Activated T-helper 1 cell treated with Interleukin-2 at 50 U/mL for 16 hours (primary cell): ENCODE measurements at places on chromosomes 7 and 10.

GRCh38 chr10:36759141-36759805 is 366.1 kb upstream of the ANKRD30A start:
- no peak for DNase-seq

DNA sequence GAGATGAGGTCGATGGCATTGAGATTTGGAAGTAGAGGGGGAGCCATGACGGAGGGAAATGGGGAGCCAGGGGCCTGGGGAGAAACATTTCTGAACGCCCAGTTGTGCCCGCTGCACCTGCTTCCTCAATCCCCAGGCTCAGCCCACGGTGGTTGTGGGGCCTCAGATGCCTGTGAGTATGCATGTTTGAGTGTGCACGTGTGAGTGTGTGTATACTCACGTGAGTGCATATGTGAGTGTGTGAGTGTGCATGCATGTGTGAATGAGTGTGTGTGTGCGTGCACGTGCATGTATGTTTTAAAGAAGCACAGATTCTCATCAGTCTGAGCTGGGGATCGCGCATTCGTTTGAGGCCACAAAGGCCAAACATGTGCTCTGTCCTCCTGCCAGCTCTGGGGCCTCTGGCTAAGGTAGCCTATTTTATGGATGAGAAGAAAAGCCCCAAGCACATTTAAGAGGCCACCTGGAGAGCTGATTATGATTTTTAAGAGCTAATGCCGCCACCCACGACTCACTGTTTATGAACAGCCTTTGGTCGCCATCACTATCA is 154.8 kb downstream of the ARHGAP12 start:
- DNase-seq: no peak

DNA sequence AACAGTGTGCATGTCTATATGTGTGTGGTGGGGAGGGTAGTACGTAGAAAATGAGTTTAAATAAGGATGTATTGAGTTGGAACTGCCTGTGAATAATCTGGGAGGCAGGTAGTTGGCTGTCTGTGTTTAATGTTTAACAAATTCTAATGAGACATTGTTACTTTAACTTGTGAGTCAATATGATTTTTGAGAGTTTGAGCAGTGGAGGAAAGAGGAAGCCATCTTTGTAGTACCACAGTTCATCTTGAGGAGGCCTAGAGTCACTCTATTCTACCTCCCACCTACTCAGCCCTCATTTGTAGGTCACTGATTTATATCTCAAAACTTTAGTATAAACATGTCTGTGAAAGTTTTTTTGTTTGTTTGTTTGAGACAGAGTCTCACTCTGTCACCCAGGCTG is 129.9 kb upstream of the ITGB1 start:
- DNase-seq: no peak

- no peak for DNase-seq
Observed at GRCh38 chr10:89921403-89921802, 220.0 kb downstream of the KIF20B start.

- DNase-seq: no peak
Observed at GRCh38 chr7:78018641-78019446, 220.3 kb downstream of the PHTF2 start.

- DNase-seq: no peak
Observed at GRCh38 chr7:23687011-23687410, 7.0 kb downstream of the FAM221A start.

DNA sequence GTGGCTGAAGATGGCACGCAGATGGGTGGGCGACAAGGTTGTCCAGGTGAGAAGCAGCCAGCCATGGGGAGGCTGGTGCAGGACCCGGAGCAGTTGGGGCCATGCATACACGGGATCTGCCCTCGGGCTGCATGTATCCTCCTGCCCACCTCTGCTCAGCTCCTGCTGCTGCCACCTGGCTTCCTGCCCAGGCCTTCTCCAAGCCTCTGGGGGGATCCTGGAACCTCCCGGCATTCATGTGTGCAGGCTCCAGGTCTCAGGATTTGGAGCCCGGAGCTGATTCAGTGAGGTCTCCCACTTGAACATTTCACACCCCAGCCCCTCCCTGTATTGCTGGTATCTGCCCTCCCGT is 27.0 kb downstream of the PDGFA start:
- DNase-seq: no peak

- DNase-seq: no peak
Observed at GRCh38 chr10:71790749-71791440, 17.6 kb upstream of the VSIR start.

- no peak for DNase-seq
Observed at GRCh38 chr10:21530641-21531040, 3.4 kb upstream of the MLLT10 start.

DNA sequence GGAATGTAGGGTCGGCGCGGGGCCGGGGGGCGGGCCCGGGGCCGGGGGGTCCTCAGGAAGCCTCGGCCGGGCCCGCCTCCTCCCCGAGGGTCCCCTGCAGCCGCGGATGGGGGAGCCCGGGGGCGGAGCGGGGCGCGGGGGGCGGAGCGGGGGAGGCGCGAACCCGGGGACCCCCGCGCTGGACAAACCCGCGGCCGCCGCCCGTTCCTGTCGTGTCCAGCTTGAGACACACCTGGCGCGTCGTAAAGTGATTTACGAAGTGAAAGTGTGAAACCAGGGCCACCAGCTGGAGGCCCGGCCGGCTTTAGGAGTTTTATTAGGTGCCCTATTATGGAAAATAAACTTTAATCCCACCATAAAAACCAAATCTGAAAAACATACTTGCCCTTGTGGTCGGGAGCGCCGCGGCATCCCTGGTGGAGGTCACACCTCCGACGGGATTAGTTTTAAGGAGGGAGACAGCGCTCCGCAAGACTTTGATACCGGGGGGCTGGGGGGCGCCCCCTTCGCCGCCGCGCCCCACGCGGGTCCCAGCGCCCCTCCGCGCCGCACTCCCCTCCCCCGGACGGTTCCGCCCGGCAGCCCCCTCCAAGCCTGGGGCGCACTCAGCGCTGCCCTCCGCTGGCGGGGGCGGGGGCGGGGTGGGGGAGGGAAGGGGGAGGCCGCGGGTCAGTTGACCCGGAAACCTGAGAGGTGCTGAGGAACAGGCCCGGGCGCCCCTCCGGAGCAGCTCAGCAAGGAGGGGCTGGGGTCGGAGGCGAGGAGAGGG is 10.3 kb downstream of the MNX1 start:
- no peak for DNase-seq

DNA sequence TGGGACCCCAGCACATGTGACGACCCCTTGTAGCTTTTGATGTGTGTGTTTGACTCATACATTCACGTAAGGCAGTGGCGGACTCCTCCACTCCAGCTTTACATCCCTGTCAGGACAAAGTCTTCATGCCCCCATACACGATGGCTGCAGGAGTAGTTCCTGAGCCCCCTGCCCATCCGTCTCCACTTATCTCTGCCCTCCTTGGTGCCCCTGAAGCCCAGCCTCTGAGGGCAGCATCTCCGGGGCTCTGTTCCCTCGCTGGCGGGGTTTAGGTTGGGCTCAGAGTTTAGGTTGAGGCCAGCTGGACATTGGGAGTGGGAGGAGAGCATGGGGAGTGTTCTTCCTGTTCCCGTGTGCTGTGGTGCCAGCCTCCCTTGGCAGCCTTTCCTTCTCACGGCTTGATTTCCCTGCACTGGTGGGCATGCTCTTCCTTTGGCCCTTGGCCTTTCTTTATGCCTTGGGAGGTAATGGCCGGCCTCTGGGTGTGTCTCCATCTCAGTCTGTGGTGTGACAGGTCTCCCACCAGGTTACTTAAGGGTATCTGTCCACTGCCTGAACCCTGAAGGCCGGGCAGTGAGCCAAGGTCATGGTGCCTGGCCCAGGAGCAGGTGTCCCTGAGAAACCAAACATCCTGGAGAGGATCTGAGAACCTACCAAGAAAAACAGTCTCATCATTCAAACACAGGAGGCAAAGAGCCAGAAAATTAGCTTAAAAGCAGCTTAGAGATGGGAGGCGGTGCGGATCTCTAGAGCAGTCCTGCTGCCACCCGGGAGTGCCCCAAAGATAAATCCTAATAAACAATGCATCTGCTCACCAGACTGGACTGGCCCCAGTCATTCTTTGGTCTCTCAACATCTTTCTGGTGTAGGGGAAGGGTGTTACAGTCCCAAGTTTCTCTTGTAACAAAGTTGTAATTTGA is 85.5 kb downstream of the GLRX3 start:
- DNase-seq: no peak

DNA sequence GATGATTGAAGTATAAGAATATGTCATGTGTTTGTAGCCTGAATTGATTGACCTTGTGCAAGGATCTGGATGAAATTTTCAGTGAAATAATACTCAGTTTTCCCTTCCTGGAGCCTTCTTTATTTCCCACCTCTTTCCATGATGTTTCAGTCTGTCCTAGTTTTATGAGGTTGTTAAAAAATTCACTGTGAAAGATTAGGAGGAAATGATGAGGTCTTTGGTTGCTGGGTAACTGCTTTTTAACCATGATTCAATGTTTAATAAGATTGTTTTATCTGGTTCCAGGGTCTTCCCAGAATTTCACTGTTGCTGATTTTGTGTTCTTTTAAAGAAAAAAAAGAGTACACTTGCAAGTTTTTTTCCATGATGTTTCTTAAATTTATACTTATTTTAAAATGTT is 221.5 kb downstream of the MBL2 start:
- DNase-seq: no peak

- DNase-seq: no peak
Observed at GRCh38 chr7:95298091-95298490, 26.2 kb downstream of the PON1 start.

DNA sequence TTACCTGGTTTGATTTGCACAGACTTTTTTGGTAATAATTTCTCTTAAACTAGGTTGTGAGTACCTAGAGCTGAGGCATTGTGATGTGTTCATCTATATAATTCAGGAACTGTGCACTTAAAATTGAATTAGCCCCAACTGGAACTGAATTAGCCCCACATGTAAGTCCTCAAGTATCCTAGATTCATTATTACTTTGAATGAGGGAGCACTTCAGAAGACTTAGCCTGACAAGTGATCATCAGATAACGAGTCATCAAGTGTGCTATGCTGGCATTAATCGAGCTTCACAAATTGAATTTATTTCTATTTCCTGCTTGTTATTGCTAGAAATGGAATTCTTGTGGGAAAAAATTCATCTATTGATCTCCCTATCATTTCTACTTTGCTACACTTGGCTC is 323.4 kb upstream of the SEMA3D start:
- DNase-seq: no peak

- no peak for DNase-seq
Observed at GRCh38 chr10:59096631-59097030, 79.8 kb upstream of the PHYHIPL start.

DNA sequence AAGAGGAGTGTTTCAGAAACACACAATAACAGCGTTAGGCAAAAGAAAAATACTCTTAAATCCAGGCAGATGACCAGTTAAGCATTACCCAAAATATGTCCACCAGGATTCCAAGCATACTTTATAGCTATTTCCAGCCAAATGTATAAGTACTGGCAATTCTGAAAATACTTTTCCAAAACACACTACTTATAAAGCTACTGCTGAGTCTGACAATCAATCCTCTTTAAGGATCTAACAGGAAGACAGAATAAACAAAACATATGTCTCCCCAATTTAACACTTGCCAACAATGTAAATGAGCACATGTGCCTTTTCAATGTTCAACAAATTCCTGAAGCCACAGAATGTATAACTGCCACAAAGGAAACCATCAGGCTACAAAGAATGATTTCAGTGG is 370.9 kb downstream of the SORCS1 start:
- DNase-seq: no peak

GRCh38 chr10:78335691-78336401 is 302.2 kb downstream of the RPS24 start:
- no peak for DNase-seq

- DNase-seq: no peak
Observed at GRCh38 chr7:24924375-24924774, 55.6 kb downstream of the OSBPL3 start.

DNA sequence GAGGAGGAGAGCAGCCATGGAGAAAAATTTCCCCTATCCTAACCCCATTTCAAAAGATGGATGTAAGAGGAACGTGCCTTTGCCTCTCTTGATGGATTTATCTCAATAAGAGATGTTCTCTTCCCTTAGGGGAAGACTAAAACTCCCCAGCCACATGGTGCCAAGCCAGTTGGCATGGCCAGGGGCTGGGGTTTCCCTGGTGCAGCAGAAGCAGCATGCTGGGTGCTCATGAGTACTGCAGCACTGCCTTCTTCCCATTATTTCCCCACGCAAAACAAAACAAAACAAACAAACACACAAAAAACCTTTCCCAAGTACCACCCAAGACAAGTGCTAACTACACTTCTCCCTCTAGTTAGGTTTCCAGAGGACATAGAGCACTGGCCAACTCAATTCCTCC is 97.2 kb downstream of the DOCK4 start:
- no peak for DNase-seq

GRCh38 chr10:5959142-5959541 is 18.2 kb downstream of the IL15RA start:
- DNase-seq: no peak

DNA sequence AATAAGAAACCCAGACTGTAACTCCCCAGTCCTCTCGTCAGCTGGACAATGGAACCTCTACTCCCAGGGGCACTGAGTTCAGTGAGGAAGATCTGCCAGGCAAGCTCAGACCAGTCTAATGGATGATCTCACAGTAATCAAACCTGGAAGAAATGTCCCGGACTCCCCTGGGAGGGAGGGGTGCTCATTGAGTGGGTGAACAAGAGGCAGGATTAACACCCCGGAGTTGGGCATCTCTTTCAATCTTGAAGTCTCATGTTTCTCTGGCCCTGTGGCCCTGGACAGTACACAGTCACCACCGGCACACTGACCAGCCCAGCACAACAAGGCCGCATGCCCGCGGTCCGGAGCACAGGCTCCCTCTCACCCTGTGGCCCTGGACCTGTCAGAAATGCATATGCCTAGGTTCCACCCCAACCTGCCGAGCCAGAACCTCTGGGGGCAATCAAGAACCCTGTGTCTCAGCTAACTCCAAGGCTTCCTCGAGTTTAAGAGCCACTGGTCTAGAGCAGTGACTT is 27.8 kb downstream of the CXCL12 start:
- no peak for DNase-seq

- no peak for DNase-seq
Observed at GRCh38 chr7:29499932-29500331, 63.7 kb upstream of the PRR15 start.

DNA sequence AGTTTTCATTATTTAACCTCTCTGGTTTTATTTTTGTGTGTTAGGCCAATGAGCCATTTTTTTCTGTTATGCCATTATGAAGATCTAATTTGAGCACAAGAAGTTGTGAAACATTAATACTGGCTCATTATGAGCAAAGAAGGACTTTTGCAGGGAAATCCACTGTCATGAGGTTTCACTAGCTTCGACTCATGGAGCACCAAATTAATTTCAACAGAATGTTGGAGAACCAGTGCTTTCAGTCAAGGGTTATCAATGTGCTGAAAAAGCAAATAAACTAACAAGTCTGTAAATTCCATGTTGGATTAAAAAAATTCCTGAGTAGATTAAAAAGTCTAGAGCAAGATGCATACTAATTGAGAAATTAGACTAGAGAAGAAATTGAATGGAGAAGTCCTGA is 594.2 kb upstream of the FZD8 start:
- DNase-seq: no peak

- no peak for DNase-seq
Observed at GRCh38 chr7:149884016-149884415, 10.2 kb downstream of the ATP6V0E2 start.

DNA sequence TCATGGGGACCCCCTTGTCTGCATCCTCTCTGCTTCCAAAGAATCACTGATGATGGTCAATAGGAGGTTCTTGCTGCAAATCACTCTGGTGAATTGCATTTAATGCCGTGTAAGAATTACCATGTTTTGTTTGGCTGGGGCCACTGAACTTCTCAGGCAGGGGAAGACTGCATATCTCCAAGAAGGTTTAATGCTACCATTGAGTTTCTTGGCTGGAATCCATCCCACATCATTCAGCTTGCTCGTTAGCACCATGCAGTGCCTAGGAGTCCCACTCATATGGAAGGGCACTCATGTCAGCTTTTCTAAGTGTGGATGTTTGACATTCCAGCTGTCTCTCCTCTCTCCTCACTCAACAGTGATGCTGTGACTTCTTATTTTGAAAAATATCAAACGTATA is 50.2 kb upstream of the BAMBI start:
- DNase-seq: no peak
